Activated CD8-positive, alpha-beta memory T cell treated with anti-CD3 and anti-CD28 coated beads, Interleukin-2, amount 10 ng/mL, durations not matched to agents 7 days and 5 days (primary cell): ENCODE measurements at places on chromosomes 16 and 17. TPM values are rescaled to one million over a fixed set of nuclear protein-coding genes. Genes with fewer than 3 reads are reported as not detected.

TBC1D3C gene
- total RNA-seq, result not detected

AATK gene
- 0.06 TPM for total RNA-seq

KCNJ18 gene
- total RNA-seq, result not detected

JPT2 gene
- total RNA-seq, result 55.0 TPM
